ENCODE measurements at places on chromosomes 4 and X.

GRCh38 chrX:118396113-118396512 lies 50.2 kb downstream of the WDR44 start:
- no peak for DNase-seq

DNA sequence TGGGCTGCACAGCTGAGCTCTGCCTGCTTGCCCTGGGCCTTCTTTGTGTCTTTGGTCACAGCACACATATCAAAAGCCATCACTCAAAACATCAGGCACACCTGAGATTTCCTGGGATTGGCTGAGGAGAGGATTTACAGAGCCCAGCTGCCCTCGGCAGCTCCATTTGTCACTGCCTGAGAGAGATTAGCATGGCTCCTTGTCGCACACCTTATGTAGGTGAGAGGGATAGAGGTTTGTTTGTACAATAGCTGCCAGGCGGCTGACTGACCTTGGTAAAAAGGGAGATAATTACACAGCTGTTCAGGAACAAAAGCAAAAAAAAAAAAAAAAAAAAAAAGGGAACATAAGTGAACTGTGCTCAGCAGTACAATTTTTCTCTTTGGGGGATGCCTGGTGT lies 63.2 kb downstream of the MGST2 start:
- DNase-seq, result no peak

DNA sequence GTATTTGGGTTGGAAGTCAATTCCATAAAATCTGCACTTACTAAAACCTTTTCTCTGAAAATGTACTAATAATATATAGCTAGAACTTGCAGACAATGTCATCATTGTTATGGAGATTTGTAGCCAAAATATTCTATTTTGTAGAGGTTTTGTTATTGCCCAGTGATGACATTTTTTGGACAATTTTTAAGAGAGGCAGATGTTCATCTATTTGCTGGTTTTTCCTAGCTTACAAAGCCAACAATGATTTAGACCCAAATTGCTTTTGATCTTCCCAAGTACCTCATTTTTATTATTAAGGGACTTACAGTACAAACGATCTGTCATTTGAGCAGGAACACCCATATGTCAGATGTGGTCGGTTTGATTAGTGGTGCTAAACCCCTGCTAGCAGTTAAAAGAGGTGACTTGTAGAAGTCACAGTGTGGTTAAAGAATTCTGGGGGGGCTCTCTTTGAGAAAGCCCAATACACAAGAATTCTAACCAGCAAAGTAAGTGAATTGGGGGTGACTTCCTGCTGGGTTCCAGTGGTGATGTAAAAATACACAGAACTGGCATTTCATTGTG lies 136.2 kb downstream of the KIT start:
- DNase-seq, result no peak

DNA sequence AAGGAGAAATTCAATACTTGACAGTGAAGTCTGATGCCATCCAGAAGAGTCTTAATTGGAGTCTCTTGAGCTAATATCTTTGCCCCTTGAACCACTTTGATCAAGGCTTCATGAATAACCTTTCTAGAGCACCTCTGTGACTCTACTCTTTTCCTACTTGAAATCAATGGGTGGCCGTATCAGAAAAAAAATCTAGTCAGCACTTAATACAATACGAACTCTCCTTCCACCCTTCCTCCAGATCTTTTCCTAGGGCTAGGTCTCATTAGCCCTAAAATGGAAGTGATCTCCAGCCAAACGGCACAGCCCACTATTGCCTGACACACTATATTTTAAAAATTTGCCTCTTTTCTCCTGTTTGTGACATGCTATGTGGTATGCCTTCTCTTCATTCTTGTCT lies 129.6 kb upstream of the TLL1 start:
- no peak for DNase-seq

DNA sequence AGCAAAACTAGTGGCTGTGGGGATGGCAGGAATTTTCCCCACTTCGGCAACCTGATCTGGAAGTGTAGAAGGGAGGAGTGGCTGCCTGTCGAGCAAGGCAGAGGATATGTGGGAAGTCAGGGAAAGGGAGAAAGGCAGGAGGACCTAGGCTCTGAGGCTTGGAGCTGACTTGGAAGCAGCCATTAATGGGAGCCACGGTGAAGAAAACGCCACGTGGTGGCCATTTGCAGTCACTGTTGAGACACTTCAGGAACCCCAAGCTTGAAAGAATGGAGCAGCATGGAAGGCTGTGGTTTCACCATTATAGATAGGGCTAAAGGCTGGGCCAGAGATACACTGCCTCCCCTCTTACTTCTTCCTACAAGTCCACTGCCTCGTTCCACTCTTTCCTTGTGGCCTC lies 41.8 kb upstream of the MAML3 start:
- DNase-seq, result no peak

DNA sequence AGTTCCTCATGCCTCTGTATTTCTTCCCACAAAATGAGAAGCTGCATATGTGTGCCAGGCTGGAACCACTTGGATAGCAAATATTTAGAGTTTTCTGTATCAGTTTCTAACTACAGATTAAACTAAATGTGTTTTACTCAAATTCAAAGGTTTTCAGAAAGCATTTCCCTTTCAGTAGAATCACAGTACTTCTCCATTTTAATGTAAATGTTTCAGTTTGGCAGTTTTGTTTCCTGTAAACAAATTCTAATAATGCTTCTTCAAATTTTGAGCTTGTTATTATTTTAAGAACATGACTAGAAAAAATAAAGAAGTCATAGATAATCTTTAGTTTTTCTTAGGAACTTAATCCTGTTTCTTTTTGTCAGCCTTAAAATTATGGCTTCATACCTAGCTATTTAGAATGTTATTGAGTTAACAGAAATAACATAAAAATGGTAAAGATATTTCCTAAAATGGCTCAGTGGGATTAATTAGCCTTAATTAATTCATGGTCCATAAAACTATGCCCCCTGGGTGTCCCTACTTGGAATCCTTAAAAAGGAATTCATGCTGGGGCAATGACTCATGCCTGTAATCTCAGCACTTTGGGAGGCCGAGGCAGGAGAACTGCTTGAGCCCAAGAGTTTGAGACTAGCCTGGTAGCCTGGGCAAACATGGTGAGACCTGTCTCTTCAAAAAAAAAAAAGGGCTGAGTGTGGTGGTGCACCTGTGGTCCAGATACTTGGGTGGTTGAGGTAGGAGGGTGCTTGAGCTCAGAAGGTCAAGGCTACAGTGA lies 83.8 kb upstream of the GPR34 start:
- DNase-seq, result no peak

DNA sequence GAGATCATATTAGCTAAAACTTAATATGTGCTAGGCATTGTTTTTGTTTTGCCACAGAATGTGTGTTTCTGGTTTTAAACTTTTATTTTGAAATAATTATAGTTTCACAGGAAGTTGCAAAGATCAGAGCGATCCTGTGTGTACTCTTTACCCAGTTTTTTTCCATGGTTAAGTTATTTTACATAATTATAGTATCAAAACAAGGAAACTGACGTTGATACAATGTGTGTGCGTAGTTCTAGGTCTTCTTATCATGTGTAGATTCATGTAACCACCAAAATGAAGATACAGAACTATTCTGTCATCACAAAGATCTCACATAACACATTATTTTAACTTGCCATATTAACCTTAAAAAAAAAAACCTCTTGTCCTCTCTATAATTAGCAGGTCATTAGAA lies 69.2 kb downstream of the BLTP1 start:
- DNase-seq, result no peak

- peak; percentile 21 for DNase-seq
Measured at GRCh38 chrX:6021316-6022091, 207.2 kb downstream of the NLGN4X start.
